GDM1 (cell line): ENCODE measurements at places on chromosomes 7 and 10.

GRCh38 chr7:70372768-70373515 is 759.0 kb upstream of the GALNT17 start:
- DNase-seq: no peak

DNA sequence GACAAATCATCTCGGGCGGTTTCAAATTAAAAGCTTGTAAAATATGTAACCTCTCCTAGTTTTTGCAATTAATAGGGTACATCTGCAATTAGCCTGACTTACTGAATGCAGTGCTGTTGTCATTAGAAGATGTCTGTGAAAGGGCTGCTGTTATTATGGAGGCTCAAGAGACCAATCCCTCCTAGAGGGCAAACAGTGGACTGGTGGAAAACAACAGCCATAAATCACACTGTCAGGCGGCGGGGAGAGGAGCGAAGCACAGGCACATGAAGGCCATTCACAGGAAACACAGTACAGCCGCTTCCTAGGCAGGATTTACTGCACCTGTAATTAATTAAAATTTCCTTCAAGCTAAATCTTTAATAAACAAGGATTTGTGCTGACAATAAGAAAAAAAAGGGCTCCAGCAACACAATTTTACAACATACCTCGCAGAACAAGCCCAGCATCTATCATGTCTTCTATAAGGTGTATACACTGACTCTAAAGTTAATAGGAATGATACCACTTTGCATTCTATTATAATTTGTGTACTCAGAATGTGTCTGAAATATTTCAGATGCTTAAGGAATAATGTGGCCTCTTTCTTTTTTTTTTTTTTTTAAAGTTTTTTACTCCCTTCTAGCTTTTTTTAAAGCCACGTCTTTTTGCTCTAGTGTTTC is 50.7 kb downstream of the ERCC6 start:
- DNase-seq: no peak

DNA sequence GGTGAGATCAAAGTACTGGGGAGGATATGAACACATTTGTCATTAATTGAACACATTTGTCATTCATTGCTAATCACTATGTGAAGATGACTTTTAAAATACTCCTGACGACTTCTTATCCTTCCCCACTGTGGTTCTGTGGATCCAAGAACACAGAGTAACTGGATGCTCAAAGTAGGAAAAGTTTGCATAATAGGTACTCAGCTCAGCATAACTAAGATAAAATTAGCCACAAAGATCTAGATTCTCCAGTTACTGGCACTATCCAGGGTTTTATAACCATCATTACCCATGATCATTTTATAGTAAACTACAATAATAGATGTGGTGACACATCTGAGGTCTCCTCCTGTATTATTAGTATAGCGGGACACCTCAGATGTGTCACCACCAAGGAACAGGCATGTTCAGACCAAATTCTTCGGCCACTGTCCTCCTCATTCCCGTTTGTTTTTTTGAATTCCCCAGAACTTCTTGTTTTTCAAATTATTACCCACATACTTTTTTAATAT is 163.6 kb upstream of the LRRTM3 start:
- no peak for DNase-seq

DNA sequence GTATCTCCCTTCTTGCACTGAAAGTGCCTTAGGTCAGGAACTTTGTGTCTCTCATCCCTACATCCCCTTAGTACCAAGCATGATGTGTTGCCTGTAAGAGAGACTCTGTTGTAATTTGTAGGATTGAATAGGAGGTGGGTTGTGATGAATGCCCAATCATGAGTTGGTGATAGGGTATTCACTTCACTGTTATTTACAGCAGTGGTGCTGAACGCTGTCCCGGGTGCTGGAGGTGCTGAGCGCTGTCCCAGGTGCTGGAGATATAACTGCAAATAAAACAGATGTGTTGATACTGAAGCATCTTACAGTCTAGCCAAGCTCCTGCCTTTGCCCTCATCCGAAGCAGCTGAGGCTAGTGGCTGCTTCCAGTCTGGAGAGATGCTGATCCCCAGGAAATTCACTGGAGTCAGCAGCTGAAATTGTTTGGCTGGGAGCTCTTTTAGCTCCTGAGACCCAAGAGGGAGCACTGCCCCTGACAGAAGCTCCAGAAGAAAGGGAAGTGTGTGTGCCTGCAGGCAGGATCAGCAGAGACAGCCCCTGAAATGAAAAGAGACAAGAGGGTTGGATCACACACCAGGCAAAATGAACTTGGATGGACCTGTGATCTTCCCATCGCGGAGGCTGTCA is 183.4 kb downstream of the SORCS3 start:
- no peak for DNase-seq

- DNase-seq: no peak
Observed at GRCh38 chr10:128419466-128420019, 293.3 kb upstream of the MKI67 start.

DNA sequence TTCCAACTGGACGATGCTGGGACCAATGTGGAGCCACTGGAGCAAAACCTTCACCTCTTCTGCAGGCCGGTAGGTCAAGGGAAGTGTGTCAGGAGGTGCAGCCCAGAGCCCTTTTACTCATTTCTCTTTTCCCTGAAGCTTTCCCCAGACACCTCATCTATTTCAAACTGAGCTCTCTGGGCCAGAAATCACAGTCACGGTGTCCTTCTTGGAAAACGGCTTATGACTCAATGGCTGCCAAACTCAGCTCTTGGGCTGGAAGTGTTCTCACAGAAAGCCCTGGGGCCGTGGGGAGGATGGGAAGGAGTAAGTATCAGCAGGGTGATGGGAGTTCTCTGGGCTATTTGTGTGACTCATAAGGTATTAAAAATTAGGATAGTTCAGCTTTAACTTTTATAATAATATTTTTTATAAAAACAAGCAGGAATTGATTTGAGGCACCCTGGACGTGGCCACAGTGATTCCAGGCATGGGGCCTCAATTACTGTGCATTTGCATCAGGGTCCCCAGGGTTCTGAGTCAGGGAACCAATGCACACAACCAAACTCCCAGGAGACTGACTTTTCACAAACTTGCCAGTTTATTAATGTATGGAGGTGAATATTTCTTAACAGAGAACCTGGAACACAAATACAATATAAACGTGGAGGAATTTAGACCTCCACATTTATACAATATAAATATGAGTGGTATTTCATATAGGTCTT is 187.4 kb upstream of the TMEM72 start:
- DNase-seq: no peak

GRCh38 chr7:1510780-1511154 is 6.6 kb upstream of the INTS1 start:
- DNase-seq: peak; percentile 89

- peak; percentile 87 for DNase-seq
Observed at GRCh38 chr7:26667514-26668133, 196.8 kb downstream of the SKAP2 start.

GRCh38 chr7:137110091-137110509 is 233.4 kb downstream of the PTN start:
- no peak for DNase-seq

- no peak for DNase-seq
Observed at GRCh38 chr10:132784866-132785722, 853 bp downstream of the NKX6-2 start.

DNA sequence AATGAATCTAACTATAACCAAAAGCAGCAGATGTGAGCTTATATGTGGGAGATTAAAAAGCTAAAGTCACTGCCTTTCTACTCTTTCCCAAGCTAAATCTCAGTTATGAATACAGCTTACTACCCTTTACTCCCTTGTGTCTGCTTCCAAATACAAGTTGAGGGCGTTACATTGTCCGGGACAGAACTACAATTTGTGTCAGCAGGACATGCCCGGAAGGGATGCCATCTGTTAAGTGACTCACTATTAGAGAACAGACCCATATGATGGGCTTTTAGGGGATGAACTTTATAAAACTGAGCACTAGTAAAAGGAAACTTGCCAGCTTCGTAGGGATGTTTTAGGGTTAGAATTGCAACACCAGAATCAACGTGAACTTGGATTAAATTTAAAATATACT is 299.7 kb upstream of the CSTF2T start:
- DNase-seq: no peak

- no peak for DNase-seq
Observed at GRCh38 chr7:121259826-121260225, 69.0 kb upstream of the WNT16 start.

DNA sequence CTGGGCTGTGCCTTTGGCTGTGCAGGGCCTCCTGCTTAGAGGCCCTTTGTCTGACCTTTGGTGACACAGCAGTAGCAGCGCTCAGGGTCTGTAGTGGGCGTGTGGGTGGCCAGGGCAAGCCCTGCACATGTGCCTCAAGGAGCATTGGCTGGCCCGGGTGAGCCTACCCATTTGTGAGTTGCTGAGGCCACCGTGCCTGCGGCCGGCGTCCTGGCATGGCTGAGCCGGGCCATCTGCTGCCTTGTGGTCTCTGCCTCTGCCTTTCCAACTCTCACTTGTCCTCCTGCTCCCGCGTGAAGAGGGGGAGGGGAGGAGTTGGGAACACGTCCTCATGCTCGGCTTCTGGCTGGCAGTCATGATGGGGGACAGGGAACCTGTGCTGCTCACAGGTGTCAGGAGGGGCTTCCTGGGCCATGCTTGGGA is 9.2 kb upstream of the ORAI2 start:
- DNase-seq: no peak

- DNase-seq: no peak
Observed at GRCh38 chr7:100360135-100360854, 2.4 kb downstream of the PILRB start.

- DNase-seq: no peak
Observed at GRCh38 chr7:140722254-140722653, 25.7 kb downstream of the NDUFB2 start.

GRCh38 chr10:49394933-49395740 is 752 bp downstream of the DRGX start:
- DNase-seq: no peak

GRCh38 chr7:122018032-122018431 is 126.0 kb downstream of the AASS start:
- DNase-seq: no peak

DNA sequence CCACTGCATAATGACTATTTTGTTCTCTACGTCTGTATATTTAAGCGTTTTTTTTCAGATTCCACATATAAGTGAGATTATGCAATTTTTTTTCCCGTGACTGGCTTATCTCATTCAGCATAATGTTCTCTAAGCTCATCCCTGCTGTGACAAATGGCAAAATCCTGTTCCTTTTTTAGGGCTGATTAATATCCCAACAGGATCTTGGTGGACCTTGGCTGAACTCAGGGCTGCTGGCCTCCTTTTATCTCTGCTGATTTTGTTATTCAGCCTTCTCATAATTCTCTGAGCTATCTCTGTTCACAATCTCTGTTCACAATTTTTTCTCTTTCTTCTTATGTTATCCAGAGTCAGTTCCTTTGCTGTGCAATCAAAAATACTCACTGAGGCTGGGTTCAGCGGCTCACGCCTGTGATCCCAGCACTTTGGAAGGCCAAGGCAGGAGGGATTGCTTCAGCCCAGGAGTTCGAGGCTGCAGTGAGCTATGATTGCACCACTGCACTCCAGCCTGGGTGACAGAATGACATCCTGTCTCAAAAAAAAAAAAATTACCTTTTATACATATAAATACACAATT is 1035.9 kb upstream of the AUTS2 start:
- no peak for DNase-seq

DNA sequence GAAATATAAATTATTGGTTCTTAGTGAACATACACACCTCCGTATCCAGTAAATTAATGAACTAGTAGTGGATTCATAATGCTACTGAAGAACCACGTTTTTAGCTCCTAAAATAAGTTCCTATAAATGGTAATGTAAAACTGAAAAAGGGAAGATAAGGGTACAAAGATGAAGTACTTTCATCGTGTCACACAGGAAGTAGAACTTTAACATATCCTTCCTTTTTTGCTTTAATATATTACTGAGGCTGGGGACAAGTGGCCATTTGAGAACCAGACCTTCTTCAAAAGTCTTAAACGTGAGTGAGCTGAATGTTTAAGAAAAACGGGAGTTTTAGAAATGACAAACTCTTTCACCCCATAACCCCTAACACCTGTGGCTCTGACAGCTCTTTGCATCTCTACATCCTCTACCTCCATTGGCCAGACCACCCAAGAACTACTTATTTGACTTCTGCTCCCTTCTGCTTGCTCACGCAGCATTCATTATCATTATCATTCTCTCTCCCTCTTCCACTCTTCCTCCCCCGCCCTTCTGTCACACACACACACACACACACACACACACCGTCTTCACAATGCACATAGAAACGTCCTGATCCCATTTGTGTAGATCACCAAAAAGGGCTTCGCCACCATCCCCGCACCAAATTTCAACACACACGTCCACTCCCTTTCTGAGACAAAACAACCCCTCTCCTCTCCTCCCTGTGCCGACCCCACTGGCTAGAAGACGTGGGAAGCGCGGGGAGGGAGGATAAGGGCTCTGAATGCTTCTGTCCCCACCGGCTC is 677 bp downstream of the SKAP2 start:
- no peak for DNase-seq

- no peak for DNase-seq
Observed at GRCh38 chr10:96125142-96125515, 5.0 kb upstream of the ZNF518A start.

DNA sequence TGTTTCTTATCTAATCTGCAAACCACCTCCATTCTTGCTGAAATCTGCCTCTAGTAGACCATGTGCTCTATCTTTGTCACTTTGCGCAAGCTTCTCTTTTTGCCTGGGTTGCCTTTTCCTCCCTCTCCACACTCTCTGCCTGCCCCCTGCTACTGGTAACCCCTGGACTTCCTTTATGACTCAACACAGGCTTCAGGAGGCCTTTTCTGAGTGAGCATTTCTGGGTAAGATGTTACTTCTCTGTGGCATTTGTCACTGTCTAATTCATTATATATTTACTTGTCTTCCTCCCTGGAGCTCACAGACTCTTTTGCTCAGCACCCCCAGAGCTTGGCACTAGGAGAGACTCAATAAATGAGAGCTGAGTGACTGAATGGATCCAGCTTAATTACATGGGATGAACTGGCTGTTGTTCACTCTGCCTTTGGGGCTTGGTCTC is 8.4 kb downstream of the GOLGA7B start:
- DNase-seq: peak; percentile 48

- no peak for DNase-seq
Observed at GRCh38 chr10:108260383-108260906, 1095.9 kb upstream of the SORCS1 start.

GRCh38 chr10:72792288-72792687 is 100.3 kb downstream of the MCU start:
- DNase-seq: no peak

GRCh38 chr7:55065511-55066229 is 46.9 kb downstream of the EGFR start:
- no peak for DNase-seq

DNA sequence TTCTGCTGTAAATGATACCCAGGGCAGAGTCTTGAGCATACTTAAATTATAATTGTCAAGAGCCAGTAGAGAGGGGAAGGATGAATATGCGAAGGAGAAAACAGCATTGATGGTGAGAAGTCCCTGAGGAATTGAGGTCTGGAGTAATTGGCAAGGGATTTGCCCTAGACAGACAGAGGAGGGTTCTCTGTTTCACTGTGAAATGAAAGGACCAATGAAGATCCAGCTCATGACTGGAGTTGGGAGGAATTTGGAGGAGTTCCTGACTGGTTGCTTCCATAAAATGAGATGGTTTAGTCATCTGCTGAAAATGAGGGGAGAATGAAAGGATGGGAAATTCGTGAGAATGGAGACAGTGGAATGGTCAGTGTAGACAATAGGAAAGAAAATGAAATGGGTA is 6.8 kb downstream of the PRPF18 start:
- DNase-seq: no peak
